ENCODE measurements at places on chromosomes 5 and 9.

DNA sequence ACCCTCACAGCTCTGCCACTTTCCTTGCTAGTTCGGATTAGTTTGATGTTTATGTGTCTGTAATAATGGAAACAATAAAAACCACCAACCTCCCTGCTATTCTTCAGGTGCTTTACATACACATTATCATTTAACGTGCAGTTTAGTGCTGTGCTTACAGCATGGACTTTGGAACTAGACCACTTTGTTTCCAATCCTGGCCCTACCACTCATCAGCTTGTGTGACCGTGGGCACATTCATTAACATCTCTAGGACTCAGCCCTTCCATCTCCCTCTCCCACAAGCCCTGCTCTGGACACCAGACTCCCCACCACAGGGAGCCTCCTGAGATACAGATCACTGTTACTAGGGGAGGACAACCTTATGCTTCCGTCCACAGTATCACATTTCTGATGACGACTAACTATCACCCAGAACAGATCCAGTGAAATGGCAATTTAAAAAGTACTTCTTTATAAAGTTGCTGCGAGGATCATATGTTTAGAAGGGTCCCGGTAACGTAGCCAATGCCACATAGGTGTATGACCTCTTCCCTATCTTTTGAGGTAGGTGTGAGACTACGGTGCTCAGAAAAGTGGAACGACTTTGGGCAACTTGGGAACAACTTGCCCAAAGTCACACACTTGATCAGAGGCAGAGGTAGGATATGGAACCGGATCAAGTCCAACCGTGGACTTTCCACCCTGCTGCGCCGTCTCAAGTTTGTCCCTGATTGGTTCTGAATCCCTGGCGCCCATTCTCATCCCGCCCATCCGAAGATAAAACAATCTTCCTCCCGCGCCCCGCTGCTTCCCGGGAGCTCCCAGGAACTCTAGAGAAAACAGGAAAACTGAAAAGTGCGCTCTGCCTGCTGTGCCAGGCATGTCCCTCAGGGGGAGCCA is 132.4 kb upstream of the NIPBL start:
- DNase-seq, result peak; percentile 44

GRCh38 chr5:125581311-125581710 is 834.9 kb upstream of the ZNF608 start:
- DNase-seq, result no peak

GRCh38 chr9:111691672-111692329 is 30.4 kb downstream of the GNG10 start:
- no peak for DNase-seq

- DNase-seq, result no peak
Measured at GRCh38 chr9:27340961-27341511, 44.1 kb upstream of the EQTN start.

DNA sequence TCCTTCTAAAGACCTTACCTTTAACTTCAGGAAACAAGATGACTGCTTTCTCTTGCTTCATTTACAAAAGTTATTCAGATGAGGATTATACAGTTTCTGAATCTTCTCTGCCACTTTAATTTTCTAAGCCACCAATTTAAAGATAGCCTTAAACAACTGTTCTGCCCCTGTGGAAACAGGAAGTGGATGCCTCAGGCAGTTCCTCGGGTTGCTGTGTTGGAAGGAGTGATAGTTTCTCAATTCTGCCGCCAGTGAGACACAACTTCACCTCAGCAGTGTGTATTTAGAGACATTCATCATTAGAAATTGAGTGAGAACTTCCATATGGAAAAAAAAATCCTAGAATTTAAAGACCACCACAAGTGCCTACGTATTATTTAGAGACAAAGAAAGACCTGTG is 475.1 kb upstream of the WWC1 start:
- DNase-seq, result no peak

DNA sequence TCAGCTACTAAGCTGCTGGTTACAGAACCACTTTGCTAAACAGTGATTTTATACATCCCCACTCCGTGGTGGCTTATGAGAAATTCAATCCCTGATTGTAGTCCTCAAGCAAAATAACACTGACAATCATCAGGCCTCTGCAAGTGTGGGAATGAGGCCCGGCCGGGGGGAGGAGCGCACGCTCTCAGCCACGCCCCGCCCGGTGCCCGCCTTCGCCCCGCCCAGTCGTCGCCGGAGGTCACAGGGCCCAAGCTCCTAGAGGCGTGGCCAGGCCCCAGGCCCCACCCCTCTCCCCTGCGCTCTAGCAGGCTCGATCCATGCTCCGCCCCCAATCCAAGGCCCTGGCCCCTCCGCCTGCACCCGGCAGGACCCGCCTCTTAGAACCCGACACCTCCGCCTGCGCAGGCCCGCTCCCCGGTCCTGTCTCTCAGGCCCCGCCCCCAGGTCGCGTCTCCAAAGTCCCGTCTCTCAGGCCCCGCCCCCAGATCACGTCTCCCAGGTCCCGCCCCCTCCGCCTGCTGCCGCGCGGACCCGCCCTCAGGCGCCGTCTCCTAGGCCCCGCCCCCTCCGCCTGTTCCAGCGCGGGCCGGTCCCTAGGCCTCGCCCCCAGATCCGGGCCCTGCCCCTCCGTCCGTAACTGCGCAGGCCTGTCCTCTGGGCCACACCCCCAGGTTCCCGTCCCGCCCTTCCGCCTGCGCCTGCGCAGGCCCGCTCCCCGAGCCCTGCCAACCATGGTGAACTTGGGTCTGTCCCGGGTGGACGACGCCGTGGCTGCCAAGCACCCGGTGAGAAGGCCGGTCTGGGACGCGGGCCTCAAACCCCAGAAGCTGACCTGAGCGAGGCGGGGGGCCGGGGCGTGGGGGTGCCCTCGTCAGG is at the start of gene TMEM141:
TMEM141 (plus strand) TSS at position 705 of the 876 bp plus-strand sequence; CDS start at position 732, 27 bp downstream.
- peak; percentile 100 for DNase-seq

DNA sequence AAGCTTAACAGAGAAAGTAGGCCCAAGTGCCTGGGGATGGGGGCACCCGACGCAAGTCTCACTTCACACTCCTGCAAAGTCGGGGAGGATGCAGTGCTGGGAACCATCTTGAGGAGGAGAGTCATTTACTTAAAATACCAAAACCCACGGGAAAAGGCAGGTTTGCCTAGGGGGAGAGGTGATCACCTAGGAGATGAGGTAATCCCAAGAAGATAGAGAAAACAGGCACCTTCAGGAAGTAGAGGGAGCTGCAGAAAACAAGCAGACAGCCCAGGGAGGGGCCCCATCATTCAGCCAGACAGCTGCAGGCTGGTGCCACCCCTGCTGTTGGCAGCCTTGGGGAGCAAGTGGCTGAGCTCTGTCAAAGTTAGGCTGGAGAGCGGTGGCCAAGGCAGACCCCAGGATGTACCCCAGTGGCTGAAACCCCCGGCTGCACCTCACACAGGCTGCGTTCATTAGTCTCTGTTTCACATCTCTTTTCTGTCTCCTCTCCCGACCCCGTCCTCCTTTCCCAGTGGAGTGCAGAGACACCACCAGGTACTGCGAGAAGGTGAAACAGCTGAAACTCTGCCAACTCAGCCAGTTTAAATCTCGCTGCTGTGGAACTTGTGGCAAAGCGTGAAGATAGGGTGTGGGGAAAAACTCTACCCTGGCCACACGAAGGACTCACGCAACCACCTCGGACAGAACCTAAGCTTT is 124.9 kb downstream of the SAXO1 start:
- DNase-seq, result no peak

DNA sequence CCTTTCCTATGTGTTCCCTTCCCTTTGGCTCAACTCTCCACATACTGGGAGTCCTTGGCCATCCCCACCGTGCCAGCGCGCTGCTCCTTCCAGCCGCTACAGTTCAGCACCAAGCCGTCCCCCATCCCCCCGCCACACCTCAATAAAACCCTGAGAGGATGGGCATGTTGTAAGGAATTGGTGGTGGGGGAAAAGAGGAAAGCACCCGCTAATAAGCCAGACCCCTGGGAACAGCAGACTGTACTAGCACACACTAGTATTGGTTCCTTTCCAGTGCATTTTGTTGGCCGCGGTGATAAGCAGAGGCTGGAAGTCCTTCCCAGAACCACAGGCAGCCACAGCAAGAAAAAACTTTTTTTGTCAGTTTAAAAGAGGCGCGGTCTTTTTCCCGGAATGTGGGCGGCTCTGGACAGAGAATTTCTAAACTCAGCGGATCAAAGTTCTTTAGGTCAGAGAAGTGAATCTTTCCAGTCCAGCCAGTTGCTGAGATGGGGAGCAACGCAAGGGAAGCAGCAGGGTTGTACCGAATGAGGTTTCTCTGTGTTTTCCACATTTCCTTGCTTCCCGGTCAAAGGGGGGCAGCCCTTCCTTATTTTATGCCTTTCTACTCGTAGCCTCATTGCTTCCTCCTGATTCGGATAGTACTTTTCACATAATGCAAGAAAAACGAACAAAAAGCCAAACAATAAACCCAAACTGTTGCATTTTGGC is 2.1 kb downstream of the CHSY3 start:
- peak; percentile 11 for DNase-seq

- no peak for DNase-seq
Measured at GRCh38 chr5:81393430-81393782, 528 bp downstream of the ACOT12 start.

DNA sequence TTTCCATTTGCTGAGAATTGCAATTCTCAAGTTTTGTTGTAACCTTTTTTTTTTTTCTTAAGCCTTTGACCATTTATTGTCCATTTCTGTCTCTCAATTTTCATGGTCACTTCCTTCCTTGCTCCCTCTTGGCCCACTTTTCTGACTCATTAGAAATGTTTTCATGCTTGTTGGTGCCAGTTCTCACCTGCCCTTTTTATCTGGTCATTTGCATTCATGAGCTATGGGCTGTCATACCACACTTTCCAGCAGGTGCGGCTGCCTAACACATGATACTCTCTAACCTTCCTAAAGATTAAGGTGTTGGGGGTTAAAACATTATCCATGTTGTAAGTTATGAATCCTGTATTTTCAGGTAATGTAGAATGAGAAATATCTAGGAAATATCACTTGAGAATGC is 150.5 kb upstream of the TLX3 start:
- DNase-seq, result no peak

- peak; percentile 10 for DNase-seq
Measured at GRCh38 chr9:133803028-133803585, 65.0 kb upstream of the SARDH start.

DNA sequence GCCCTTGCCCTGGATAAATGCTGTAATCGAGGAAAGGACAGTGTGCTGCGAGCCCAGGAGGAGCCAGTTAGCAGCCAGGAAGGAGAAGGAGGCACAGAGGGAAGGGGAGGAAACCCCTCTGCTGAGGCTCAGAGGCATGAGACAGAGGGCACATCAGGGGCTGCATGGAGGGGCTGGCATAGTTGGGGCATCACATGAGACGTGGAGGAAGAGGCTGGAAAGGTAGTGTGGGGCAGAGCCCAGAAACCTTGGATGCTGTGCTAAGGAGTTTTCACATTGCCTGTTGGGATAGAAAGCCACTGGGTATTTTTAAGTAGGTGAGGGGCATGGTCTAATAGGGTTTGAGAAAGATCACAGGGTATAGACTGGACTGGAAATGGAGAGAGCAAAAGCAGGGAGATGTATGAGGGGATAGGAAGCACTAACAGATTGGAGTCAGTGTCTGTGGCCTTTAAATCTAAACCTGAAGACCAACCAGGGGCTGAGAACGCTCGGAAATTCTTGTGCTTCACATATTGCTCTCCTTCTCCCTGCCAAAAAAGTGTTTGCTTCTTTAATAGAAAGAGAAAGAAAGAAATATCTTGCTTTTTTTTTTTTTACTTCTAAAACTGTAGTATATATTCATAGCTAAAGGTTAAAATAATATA is 33.0 kb upstream of the ANGPTL2 start:
- DNase-seq, result no peak
